Kasumi-1 (cell line): ENCODE measurements at places on chromosomes 6 and 20.

- no peak for DNase-seq
Measured at GRCh38 chr6:48141975-48142374, 31.0 kb upstream of the PTCHD4 start.

- no peak for DNase-seq
Measured at GRCh38 chr6:98532004-98532403, 302.4 kb upstream of the POU3F2 start.

DNA sequence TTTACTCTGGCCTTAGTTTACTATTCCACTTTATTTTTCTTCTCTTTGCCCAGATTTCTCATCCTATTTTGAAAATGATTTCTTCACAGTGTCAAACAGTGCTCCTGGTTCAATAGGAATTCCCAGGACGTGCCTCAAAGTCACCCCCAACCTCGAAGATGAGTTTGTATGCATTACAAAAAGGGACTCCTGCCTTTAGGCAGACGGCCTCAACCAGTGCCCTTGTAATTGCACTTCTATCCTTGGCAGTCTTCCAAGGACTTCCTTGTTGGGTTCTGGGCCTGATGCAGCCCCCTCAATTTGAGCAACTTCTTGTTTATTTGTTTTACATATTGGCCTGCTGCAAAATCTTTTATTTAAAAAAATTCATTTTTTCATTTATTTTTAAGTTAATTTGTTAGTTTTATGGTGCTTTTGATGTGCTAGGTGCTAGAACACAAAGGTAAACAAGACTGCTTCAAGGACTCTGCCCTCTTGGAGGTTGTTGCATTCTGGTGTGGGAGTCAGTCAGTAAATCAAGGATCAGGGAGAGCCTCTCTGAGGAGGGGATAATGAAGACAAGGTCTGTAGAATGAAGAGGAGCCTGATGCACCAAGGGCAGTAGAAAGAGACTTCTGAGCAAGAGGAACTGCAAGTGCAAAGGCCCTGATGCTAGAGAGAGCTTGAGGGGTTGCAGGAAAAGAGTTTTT lies 181.5 kb upstream of the LAMP5 start:
- no peak for DNase-seq

DNA sequence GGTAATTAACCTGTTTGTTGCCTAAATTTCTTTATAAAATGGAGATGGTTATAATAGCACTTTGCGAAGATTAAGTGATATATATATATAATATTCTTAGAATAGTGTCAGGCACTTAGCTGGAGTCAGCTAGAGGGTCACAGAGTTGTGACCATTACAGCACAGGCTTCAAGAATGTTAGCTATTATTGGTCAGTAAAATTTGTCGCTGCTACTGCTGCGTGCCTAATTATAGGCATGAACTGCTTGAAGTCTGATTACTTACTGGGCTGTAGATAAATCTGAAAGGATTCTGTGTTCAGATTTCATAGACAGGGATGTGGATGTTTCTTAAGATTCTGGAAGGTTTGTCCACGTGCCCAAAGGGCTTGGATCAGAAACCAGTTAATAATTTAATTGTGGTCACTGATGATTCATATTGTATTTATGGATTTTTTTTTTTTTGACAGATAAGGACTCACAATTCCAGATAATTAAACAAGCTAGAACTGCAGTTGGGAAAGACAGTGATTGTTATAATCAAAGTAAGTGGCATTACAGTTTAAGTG lies 4.7 kb downstream of the SNRNP48 start:
- no peak for DNase-seq

- DNase-seq = no peak
Measured at GRCh38 chr6:57283911-57284455, 33.4 kb upstream of the PRIM2 start.

DNA sequence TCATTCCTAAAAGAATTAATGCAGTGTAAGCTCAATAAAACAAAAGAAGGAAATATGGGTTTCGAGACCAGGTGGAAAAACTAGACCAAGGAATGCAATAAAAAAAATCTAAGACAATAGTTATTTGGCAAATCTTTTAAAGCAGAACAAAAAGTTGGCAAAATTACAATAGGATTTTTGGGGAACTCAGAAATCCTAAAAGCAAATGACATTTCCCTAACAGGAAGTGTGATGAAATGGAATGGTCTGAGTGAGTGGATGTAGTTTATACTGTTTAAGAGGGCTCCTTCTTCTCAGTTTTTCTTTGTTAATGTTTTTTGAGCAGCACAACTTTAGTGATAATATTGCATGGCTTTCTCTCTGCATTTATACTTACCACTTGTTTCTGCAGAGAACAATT lies 190.0 kb downstream of the PLCB4 start:
- DNase-seq = peak; percentile 8

- DNase-seq = no peak
Measured at GRCh38 chr6:81739230-81740195, 13.0 kb downstream of the TENT5A start.

GRCh38 chr20:40689100-40689942 lies at the start of gene MAFB:
MAFB (minus strand) TSS chr20:40689236; CDS start chr20:40688850, 386 bp downstream.
- no peak for DNase-seq

GRCh38 chr20:61407561-61407960 lies 155.5 kb downstream of the CDH4 start:
- no peak for DNase-seq
